ENCODE measurements at places on chromosomes 2 and 18.

GRCh38 chr2:64861452-64862397, 127.5 kb upstream of the SLC1A4 start:
- DNase-seq, result no peak

- DNase-seq, result no peak
Observed at GRCh38 chr2:67625178-67625577, 228.0 kb downstream of the ETAA1 start.

GRCh38 chr2:12741380-12741779, 24.6 kb downstream of the TRIB2 start:
- no peak for DNase-seq

DNA sequence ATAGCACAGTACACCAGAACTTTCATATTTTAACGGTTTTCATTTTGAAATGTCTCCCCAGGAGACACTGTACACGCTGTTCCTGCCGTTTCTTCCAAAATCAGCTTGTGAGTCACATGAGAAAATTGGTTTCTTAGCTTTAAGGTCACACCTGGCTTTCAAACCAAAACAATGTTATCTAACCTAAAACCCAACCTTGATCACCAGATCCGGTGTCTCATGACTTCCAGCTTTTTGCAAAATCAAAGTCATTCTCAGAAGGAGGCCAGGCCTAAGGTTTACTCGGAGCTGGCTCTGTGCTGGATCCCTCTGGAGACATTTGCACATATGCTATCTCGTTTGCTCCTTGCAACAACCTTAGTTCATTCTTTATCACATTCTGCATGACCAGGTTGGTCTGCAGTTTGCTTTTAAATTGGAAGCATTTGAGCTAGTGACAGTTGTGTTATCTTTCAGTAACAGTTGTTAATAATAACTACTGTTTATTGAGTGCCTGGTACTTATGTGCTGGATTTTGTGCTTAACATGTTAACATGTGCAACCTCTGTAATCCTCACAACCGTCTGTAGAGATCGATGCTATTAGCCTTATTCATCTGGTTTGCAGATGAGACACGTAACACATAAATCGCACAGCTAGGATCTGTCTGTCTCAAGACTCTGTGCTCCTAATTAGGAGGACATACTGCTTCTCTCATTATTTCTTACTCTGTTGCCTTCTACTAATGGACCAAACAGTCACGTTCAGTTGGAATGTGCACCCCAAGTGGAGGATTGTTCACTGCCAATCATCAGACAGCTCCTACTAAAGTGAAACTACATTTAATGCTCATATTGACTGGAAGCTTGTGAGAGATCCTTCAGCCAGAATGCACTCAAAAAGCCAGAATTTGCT, 105.5 kb downstream of the RNF144A start:
- DNase-seq, result no peak

- no peak for DNase-seq
Observed at GRCh38 chr2:144379851-144380311, 140.0 kb downstream of the ZEB2 start.

DNA sequence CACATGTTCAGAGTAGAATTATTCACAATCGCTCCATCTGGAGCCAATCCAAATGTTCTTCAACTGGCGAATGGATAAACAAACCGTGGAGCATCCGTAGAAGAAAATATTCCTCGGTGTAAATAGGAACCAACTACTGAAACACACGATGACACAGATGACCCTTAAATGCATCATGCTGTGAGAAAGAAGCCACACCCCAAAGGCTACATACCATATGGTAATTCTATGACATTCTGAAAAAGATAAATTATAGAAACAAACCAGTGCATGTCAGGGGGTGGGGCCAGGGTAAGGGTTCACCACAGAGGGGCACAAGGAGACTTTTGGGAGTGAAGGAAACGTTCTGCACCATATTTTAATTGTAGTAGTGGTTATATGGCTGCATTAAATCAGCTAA, 312.2 kb upstream of the SMIM21 start:
- DNase-seq, result no peak

DNA sequence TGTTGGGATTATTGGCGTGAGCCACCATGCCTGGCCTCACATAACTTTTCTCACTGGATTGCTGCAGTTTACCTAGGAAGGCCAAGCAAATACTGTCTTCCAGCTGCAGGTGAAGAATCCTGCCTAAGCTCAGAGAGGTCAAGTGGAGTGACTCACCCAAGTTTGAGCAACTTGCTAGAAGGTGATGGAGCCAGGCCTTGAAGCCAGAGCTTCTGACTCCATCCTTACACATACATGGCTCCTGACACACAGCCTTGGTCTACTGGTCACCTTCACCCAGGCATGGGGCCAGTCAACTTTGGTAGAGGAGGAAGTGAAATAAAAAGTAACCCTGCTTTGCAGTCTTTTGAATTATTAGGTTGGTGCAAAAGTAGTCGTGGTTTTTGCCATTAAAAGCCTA, 93.5 kb downstream of the VWA3B start:
- no peak for DNase-seq

- DNase-seq, result no peak
Observed at GRCh38 chr18:3649135-3649632, 199.2 kb downstream of the TGIF1 start.

GRCh38 chr2:39413063-39413737, 23.9 kb downstream of the MAP4K3 start:
- DNase-seq, result no peak

DNA sequence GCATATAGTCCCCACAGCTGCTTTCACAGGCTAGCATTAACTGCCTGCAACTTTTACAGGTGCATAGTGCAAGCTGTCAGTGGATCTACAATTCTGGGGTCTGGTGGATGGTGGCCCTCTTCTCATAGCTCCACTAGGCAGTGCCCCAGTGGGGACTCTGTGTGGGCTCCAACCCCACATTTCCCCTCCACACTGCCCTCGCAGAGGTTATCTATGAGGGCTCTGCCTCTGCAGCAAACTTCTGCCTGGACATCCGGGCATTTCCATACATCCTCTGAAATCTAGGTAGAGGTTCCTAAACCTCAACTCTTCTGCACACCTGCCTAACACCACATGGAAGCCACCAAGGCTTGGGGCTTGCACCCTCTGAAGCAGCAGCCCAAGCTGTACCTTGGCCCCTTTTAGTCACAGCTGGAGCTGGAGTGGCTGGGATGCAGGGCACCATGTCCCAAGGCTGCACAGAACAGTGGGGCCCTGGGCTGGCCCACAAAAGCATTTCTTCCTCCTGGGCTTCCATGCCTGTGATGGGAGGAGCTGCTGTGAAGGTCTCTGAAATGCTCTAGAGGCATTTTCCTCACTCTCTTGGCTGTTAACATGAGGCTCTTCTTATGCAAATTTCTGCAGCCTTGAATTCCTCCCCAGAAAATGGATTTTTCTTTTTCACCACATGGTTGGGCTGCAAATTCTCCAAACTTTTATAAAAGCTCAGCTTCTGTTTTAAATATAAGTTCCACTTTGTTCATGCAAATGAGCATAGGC, 59.3 kb downstream of the KDM3A start:
- DNase-seq, result no peak

GRCh38 chr2:12948961-12949353, 232.2 kb downstream of the TRIB2 start:
- no peak for DNase-seq

DNA sequence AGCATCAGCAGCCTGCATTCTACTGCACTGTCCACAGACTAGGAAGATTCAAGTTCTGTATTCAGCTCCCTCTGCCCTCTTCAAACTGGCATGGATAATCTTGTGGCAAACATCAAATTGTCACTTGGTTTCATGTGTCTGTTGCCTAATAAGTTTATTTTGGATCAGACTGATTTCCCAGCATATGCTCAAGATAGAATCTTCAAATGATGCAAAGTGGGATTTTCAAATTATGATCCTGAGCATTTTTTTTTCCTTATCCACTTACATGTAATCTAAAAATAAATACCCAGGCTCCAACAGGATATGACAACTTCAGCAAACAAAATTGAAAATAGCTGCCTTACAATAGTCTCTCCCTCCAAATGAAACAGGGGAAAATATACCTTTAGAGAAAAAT, 160.9 kb upstream of the VRK2 start:
- no peak for DNase-seq

GRCh38 chr2:127759931-127760330, 51.0 kb downstream of the WDR33 start:
- DNase-seq, result no peak

DNA sequence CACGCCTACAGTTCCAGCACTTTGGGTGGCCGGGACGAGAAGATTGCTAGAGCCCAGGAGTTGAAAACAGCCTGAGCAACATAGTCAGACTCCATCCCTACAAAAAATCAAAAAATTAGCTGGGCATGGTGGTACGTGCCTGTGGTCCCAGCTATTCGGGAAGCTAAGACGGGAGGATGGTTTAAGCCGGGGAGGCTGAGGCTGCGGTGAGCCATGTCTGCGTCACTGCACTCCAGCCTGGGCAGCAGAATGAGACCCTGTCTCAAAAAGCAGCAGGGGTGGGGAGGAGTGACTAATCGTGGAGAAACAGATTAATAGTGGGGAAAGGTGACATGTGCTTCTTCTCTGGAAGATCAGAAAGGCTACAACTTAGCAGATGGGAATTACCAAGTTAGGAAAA, 58.1 kb upstream of the GPC1 start:
- no peak for DNase-seq

GRCh38 chr2:126824663-126825062, 74.0 kb upstream of the TEX51 start:
- no peak for DNase-seq

- no peak for DNase-seq
Observed at GRCh38 chr18:74654638-74655037, 57.0 kb downstream of the ZNF407 start.

DNA sequence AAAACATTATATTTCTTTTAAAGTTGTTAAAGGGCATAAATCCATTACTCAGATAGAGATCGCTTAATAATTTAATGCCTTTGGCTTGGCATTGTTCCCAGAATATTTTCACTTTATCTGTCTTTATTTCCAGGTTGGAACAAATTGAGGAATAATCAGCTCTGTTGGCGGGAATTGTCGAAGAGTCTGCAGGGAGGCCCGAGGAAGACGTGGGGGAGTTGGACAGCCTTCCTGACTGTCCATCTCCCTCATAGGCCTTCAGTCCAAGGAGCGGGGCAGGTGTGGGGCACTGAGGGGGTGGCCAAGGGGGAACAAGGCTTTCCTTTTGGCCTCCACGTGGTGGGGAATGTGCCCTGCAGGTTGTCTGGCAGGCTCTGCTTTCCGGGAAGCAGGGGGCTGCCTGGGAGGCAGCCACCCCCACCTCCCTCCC, 179.6 kb downstream of the ZBTB7C start:
- no peak for DNase-seq

DNA sequence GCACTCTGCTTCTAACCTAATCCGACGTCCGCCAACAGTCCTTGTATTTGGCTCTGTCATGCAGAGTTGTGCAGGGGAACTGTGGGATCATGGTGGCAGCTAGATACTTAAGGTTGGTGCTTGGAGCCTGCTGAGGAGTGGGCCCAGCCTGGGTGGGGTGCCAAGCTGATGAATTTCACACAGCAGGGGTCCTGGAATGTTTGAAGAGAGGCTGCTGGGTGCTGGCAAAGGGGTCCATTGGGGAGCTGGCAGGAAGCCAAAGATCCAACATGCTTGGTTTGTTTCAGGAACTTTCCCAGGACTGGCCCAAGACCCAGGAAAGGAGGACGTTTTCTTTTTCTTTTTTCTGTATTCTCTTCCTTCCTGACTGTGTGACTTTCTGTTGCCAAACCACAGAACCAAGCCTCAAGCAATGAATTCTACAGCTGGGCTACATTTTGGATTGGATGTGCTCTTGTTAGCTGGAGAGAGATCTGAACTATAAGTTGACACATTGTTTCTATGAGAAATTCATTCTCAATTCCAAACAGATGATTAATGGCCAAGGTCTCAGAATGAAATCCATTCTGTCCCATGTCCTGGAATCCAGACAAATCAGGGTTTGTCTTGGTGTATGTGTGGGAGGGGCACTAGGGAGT, 49.9 kb downstream of the DHRS9 start:
- no peak for DNase-seq

DNA sequence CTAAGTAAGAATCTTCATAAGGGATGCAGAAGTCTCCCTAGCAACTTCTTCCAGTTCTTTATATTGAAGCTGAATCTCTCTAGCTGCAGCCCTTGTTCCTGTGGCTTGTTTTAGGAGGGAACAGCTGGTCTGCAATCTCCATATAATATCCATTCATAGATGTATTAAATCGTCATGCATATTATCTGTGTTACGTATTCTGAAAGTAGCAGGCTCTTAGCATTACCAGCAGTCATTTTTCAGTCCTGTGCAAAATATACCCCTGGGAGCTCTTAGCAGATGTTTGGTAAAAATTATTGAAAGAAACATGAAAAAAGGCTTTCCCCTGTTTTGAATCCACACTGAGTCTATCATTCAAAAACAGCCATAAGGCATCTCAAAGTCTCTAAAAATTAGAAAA, 385.3 kb downstream of the IRS1 start:
- DNase-seq, result no peak

DNA sequence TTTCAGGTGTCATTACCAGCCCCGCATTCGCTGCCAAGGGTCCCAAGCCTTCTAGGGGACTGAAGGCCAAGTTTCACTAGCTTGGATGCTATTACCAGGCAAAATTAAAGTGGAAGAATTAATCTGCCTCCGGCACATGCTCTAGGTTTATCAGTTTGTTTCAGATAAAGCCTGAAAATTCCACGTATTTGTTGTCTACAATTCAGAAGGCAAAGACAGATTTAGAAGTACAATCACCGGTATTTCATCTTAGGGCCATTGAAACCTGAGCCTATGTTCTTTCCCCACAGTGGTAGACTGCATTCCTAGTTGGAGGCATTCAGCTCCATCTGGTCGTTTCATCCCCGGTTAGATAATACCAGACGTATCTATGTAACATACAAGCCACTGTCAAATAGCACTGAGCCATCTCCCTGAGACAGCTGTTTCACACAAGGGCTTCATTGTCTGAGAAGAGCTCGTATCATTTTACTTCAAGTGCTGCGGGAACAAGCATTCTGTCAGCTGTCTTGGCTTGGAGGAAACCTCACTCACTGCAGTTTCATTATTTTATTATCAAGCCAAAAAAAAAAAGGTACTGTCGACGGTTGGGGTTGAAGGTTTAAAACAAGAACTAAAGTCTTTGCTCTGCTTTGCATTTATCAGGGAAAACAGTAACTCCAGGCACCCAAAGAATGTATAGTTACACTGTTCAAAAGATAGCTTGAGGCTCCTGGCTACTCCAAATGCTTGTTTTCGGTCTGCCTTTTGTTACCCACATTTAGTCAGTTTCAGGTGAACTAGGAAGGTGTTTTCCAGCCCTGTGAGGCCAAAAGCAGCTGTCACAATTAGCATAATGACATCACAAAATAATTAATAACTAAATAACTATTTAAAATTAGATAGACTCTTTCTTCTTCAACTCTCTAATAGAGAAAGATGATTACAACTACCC, 76.7 kb downstream of the TGIF1 start:
- DNase-seq, result no peak

GRCh38 chr2:20667151-20667530, 197 bp downstream of the GDF7 start:
- DNase-seq, result no peak

DNA sequence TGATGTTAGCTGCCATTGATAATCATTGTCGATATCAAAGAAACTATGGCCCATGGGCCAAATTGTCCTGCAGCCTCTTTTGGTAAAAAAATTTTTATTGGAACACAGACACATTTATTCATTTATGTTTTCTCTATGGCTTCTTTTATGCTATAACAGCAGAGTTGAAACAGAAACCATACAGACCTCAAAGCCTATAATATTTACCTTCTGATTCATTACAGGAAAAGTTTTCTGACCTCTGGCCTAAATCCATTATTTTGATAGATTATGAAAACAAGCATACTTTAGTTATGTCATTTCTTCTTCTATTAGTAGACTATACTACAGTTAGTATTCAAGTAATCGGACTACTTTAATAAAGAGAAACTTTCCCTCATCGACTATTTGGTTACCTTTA, 349.7 kb upstream of the GALNT5 start:
- DNase-seq, result no peak
